ENCODE measurements at places on chromosomes 12 and 14.

GRCh38 chr12:54954801-54955200 is 29.8 kb downstream of the TESPA1 start:
- DNase-seq, result no peak

GRCh38 chr14:30223966-30224365 is 296.3 kb upstream of the PRKD1 start:
- DNase-seq, result no peak

DNA sequence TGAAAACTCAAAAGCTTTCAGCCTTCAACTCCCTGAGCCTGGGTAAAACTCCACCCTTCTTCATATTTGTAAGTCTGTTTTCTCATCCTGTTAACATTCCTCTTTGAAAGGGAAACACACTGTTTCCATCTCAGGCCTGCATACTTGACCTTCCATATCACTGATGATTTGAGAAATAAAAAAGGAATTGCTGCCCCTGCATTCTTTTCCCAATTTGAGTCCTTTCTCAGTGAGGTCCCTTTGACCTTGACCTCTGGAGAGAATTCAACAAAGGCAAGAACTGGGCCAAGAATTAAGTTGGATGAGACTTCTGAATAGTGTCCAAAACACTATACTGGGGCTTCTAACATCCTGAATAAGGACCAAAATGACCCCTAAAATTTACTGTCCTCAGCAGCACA is 108.0 kb downstream of the AEBP2 start:
- DNase-seq, result no peak

GRCh38 chr14:50726372-50727107 is 58.4 kb upstream of the SAV1 start:
- DNase-seq, result no peak

- DNase-seq, result no peak
Observed at GRCh38 chr12:104535369-104535768, 78.6 kb downstream of the CHST11 start.

GRCh38 chr14:78450669-78451318 is 280.6 kb downstream of the NRXN3 start:
- DNase-seq, result no peak

DNA sequence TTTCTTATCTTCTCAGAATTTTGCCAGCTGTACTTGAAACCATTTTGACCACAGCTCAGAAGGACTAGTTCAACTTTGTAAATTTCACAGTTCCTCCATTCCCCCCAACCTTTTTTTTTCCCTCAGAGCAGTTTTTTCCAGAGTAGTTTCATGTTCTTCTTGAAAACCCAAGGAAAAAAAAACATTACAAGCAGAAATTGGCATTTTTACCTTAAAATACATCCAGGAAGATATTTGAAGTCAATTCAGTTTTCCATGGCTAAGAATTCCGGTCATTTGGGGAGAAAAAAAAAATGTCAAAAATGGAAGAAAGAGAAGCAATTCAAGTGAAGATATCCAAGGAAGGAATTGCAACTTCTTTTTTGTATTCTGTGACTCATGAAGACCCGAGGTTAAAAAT is 39.5 kb downstream of the SYNE2 start:
- no peak for DNase-seq

GRCh38 chr12:109057376-109057775 is 5.0 kb downstream of the USP30 start:
- DNase-seq, result no peak

- DNase-seq, result no peak
Observed at GRCh38 chr14:99718031-99718810, 34.1 kb downstream of the CYP46A1 start.

DNA sequence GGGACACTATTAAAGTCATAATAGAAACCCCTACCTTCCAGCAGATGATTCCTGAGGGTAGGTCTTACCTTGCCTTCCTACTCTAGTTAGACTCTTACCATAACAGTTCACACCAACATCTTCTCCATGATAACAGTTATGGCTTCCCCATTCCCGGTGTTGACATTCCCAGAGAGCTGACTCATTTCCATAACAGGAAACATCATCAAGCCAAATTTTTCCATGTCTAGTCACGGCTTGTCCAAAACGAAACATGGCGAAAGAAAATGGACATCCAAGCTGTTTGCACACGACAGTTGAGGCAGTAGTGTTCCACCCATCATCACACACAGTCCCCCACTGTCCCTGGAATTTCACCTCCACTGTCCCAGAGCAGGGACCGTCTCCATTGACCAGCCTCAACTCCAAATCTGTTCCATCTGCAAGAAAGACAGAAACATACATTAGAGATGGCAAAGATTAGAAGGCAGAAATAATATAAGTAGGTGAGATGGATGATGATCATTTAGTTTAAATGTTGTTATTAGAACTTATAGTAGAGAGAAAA is 10.6 kb downstream of the CD163L1 start:
- DNase-seq, result no peak

- DNase-seq, result no peak
Observed at GRCh38 chr12:59040656-59041055, 120.4 kb upstream of the LRIG3 start.

GRCh38 chr14:32900547-32900946 is 38.1 kb upstream of the NPAS3 start:
- no peak for DNase-seq

DNA sequence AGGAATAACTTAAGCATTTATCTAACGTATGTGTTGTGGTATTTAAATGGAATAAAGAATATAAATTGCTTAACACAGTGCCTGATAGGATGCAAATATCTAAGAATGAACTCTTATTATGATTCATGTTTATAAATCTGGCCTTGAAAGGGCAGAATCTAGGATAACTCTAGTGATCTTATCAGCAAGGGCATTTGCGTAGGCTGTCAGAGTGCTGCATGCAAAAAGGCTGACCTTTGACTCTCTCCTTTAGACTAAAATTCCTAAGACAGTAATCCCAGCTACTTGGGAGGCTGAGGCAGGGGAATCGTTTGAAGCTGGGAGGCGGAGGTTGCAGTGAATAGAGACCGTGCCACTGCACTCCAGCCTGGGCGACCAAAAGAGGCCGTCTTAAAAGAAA is 31.3 kb upstream of the ANP32D start:
- DNase-seq, result no peak

- DNase-seq, result no peak
Observed at GRCh38 chr12:70744178-70744577, 106.9 kb upstream of the PTPRB start.

DNA sequence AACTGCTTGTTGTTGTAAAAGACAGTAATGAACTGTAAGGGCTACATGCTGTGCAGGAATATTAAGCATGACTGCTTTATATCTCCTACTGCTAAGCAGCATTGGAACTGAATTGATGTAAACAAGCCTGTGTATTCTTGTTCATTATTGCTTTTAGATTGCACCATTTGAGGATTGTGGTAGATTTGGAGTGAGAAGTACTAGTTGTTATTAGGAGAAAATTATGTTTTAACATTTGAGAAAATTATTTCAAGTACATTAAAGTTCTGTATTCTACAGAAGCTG is 212.7 kb downstream of the ERC1 start:
- DNase-seq, result no peak

GRCh38 chr12:4164188-4164558 is 109.4 kb upstream of the CCND2 start:
- no peak for DNase-seq

- no peak for DNase-seq
Observed at GRCh38 chr12:118164798-118165486, 29.0 kb downstream of the PEBP1 start.
